Natural killer cell (primary cell): ENCODE measurements at places on chromosomes 5 and 9.

DNA sequence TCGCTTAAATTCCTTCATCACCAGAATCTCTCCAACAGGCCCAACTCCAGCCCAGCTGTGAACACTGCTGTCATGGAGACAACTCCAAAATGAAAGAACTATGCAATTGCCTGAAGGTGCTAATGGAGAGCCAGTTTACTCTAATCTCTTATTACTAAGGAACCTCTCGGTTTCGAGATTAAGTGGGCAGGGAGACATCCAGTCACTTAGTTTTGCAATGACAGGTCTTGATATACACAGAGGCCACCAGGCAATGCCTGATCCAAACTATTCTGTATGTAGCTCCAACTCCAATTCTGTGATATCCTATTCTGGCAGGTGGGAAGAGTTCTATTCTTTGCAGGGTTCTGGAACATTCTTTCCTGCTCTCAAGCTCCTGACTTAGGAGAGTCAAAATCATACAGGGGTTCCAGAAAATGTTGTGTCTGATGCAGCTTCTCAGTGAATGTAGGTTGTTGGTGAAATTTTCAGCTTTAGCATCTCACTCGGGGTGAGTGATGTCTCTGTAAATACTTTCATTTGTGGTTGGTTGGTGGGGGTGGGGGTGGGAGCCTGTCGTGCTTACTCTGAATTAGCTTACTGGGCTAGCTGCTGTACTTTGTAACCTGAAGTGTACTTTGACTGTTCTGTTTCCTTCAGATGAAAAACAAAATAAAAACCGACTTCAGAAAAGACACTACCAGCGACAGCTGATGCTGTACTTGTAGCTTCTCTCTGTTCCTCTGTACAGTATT lies 170.9 kb downstream of the PALM2AKAP2 start:
- no peak for DNase-seq

GRCh38 chr9:86674487-86674886 lies 272.8 kb downstream of the GAS1 start:
- DNase-seq = no peak

- DNase-seq = peak; percentile 94
Measured at GRCh38 chr9:6007058-6007769, 8.2 kb downstream of the RANBP6 start.

DNA sequence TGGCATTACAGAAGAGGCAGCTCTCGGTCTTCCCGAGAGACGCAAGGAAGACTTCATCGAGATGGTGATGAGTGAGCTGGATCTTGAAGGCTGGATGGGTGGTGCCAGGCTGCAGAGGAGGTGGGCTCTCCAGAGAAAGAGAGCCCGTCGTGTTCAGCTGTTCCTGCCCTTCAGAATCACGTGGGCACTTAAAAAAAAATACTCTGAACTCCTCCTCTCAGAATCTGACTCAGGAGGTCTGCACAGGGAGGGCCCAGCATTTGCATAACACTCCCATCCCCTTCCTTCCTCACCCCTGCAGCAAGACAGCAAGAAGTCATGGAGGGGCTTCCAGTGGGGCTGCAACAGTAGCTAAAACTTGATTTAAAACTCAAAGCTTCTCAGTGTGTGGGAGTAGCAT lies 203.0 kb downstream of the ATPSCKMT start:
- no peak for DNase-seq

- no peak for DNase-seq
Measured at GRCh38 chr5:127296321-127296720, 5.7 kb downstream of the MEGF10 start.

DNA sequence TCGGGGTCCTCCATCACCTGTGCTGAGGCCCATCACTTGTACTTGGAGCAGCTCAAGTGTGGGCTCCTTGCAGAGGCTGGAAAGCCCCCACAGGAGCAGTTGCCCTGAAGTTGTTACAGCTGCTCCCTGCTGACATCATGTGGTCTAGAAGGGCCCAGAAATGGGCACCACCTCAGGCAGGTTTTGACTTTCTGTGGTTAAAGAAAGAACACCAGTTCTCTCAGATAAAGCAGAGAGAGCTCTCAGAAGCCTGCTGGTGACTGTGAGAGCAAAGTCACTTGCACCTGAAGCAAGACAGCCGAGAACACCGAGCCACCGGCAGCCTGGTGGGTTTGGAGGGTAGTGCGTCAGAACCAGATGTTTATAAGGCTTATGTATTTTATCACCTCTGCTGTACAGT lies 70.4 kb downstream of the MVB12B start:
- DNase-seq = peak; percentile 31

GRCh38 chr9:107832871-107833270 lies 343.3 kb upstream of the KLF4 start:
- no peak for DNase-seq
